Stimulated activated CD8-positive, alpha-beta memory T cell treated with anti-CD3 and anti-CD28 coated beads, Interleukin-15, amount 100 ng/mL, for 1 hour (primary cell): ENCODE measurements at places on chromosomes 12 and 14.

DNA sequence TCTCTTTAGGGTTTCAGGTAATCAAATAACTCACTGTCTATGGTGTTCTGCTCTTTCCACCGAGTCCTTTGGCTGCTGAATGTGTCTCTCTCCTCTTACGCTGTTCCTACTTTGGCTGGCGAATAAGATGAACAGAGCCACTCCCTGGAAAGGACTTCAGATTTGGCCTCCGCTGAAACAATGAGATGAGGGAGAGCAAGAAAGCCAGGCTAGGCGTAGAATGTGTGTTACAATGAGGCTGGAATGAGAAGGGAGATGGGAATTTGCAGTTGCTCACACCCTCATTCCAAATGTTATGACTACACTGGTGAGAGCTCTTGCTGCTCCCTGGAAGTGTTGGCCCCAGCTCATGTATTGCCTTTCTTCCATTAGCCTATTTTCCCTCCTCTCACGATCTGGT lies at the start of gene MFAP5:
MFAP5 (minus strand) TSS at position 234 of the 400 bp plus-strand sequence. CDS start 722 bp downstream, outside the sequence.
- no peak for DNase-seq

DNA sequence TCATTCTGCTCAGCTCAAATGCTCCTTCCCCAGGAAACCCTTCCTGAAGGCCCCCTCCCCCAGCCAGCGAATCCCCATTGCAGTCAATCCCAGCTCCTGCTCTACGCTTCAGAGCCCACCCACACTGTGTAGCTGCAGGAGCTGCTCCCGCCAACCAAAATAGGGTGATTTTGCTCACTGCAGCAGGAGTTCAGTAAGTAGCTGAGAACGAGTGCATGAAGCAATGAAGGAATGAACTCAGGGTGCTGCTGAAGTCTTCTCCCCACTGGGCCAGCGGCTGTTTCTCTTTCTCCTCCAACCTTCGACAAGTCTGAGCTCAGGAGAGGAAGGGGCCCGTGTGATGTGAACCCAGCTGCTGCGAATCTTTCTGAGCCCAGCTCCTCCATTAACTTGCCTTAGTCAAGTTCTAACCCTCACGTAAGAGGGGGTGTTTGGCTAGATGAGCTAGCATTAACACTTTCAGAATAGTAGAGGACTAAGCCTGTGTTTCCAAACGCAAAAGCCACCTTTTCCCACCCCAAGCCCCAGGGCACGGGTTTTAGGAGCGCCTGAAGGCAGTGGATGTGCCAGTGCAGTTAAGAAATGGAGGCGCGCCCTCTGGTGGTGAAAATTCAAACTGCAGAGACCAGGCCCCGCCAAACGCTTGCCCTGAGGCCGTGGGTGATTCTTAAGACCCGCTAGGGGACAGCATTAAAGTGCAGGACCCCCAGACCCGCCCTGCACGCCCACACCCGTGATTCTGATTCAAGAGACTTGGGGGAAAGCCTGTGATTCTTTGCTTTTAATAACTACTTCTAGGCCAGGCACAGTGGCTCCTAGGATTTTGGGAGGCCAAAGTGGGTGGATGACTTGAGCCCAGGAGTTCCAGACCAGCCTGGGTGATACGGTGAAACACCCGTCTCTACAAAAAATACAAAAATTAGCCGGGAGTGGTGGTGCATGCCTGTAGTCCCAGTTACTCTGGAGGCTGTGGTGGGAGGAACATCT lies 11.9 kb upstream of the SERPINA4 start:
- peak; percentile 24 for DNase-seq

GRCh38 chr14:94330857-94331256 lies 7.7 kb upstream of the SERPINA6 start:
- DNase-seq = no peak

- DNase-seq = no peak
Measured at GRCh38 chr14:95482627-95483308, 33.7 kb downstream of the SYNE3 start.

DNA sequence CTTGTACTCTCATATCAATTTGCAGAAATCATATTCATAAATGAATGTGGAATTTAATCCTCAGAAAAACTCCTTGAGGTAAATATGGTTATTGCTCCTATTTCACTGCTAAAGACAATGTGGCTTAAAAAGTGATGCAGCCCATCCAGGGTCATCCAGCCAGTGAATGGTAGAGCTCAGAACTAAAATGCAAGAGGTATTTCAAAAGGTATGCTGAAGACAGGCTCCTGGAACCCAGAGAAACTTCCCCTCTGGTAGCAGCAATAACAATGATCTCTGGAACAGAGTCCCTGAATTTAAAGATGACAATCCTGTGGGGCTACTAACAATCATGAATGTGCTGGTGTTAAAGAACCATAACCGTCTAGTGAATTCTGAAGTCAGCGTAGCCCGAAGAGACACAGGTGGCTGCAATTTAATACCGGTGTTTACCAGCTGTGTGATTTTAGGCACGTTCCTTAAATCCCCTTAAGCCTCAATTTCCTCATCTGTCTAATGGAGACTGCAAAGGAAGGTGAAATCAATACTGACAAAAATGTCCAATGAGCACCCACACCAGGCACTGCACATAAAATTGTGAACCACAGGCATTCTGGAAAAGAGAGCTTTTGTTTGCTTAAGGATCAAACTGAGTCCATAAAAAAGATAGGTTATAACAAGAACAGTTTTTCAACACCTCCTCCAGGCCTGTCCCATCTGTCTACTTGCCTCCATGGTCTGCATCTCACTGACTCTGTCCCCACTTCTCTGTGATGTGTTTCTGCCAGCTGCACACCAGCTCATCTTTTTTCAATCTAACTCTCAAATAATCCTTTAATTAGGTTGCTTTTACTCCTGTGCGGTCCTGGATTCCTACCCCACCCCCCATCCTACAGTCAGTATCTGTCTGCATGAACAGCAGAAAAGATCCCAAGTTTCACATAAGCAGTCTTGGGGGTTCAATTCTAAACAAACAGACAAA lies 10.5 kb downstream of the TM7SF3 start:
- DNase-seq = no peak

GRCh38 chr12:119803381-119803791 lies 73.7 kb downstream of the CIT start:
- no peak for DNase-seq
